ENCODE measurements at places on chromosomes 4 and X.
A peak's percentile ranks its signal among the peaks of the same experiment; 100 is the strongest.

DNA sequence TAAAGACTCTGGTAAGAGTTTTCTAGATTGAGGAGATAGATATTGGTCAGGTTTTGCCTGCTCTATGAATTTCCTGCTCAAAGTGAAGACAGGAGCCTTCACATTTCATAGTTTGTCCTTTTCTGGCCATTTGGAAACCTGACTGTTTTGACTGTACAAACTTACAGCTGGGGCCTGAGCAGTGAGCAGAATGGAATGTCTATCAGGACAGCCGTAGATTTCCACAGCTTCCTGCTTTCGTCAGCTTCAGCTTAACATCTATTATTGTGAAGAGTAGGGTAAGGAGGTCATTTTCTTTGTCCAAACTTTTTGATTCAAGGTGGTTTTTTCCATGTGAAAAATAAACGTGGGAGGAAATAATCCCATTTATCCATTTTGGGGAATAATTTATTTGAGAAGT, 124.3 kb upstream of the DIPK2B start:
- DNase-seq = no peak

- no peak for DNase-seq
Observed at GRCh38 chr4:144703494-144703893, 57.5 kb downstream of the HHIP start.

DNA sequence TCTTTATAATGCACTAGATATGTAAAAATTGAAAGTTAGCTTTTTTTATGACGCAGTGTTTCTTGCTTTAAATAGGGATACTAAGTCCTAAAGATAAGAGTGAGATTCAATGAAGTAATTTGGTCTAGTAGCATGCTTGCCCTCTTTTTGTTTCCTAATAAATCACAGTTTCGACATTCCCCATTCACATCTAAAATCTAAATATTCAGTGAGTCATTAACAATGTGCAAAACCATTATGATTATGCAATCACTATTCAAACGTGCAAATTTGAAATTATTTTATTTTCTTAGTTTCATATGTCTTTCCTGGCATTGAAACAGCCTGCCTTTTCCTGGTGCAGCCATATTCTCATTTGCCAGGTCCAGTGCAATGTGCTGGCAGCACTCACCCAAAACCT, 1350.5 kb upstream of the PABPC4L start:
- no peak for DNase-seq

- DNase-seq = no peak
Observed at GRCh38 chr4:181548873-181549575, 694.2 kb upstream of the TENM3 start.

DNA sequence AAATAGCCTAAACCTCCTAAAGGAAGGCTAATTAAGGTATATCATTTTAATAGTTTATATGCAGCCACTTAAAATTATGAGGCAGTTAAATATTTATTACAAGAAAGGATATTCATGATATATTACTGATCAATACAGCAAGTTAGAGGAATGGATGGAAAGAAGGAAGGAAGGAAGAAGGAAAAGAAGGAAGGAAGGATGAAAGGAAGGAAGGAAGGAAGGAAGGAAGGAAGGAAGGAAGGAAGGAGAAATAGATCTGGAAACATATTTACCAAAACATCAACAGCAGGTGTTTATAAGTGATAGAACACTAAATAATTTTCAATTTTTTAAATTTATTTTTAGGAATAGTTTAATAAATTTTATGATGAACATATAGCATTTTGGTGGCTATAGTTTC, 17.5 kb downstream of the SLC7A11 start:
- DNase-seq = no peak

- no peak for DNase-seq
Observed at GRCh38 chr4:37542706-37543105, 143.5 kb downstream of the RELL1 start.

DNA sequence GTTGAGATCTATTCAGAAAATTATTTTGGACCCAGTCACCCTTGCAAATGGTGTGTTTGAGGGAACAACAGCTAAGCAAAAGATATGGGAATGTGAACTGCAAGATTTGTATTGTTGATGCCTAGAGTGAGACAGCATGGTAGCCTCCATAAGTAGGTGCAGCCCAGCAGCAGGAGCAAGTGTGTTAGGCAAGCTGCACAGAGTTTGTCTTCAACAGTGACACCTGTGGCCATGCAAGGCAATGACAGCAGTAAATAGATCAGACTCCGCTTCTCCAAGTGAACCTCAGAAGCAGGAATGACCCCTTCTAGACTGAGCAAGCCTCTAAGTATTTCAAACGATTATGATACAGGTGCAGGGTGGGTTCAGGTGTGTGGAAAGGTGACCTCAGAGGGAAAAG, 133.4 kb upstream of the MSX1 start:
- DNase-seq = peak; percentile 37

DNA sequence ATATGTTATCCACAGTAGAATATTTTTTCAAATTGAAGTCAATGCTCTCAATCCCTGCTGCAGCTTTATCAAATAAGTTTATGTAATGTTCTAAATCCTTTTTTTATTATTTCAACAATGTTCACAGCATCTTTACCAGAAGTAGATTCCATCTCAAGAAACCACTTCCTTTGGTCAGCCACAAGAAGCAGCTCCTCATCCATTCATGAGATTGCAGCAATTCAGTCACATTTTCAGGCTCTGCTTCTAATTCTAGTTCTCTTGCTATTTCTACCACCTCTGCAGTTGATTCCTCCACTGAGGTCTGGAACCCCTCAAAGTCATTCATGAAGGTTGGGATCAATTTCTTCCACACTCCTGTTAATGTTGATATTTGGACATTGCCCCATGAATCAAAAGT, 2301.3 kb upstream of the TENM3 start:
- no peak for DNase-seq

GRCh38 chr4:113951263-113951662, 28.2 kb downstream of the ARSJ start:
- DNase-seq = no peak
